Dermis blood vessel endothelial cell (primary cell): ENCODE measurements at places on chromosomes 13 and 19. TPM values are rescaled to one million over a fixed set of nuclear protein-coding genes. Genes with fewer than 3 reads are reported as not detected.

Gene SIGLEC9
- total RNA-seq, result 0.19 TPM in 1 of 2 replicates, not detected in the other

Gene ARGLU1
- total RNA-seq, result 51.0 and 71.6 TPM in 2 replicates

Gene AP1M2
- total RNA-seq, result 0.17 TPM in 1 of 2 replicates, not detected in the other

Gene FREM2
- total RNA-seq, result under 0.01 and 0.05 TPM in 2 replicates

Gene ZNF562
- 33.8 and 42.7 TPM in 2 replicates for total RNA-seq

Gene VSTM2B
- total RNA-seq, result not detected in 2 replicates

Gene KMT5C
- total RNA-seq, result 6.1 and 6.7 TPM in 2 replicates

Gene GSX1
- not detected in 2 replicates for total RNA-seq

Gene CD79A
- 0.09 and 0.34 TPM in 2 replicates for total RNA-seq

DNA sequence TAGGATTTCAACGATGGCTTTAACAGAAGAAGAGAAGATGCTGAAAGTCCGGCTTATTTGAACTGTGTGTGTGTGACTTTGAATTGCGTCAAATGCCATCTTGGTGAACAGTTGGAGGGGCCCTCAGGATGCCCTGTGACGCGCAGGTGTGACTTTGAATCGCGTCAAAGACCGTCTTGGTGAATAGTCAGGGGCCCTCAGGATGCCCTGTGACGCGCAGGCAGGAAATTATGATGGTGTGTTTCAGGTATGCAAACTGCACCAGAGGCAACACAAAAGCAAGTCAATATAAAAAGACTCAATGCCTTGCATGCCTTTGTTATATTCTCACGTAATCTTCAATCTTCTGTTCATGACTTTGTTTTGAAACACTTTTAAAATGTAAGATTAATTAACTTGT is 29.2 kb downstream of the ATP11A start:
- peak; percentile 95 for DNase-seq

DNA sequence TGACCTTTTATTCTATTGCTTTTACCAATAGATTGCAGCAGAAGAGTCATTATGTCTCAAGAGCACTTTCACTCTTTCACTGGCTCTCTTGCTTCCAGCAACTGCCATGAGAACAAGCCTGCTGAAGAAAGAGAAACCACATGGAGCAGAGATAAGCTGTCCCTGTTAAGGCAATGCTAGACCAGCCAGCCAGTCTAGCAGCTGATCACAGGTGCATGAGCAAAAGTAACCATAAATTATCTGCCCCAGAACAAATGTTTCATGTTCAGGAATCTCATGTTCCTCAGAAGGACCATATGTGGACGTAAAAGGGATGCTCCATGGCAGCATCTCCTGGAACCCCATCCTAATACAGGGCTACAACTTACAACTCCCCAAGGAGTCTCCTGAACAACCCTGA is 20.4 kb upstream of the DCLK1 start:
- DNase-seq, result no peak

- DNase-seq, result no peak
These were observed 12.9 kb upstream of the GARIN5A start for GRCh38 chr19:50489461-50490011.

GRCh38 chr13:79932556-79932955 is 408.4 kb downstream of the SPRY2 start:
- peak; percentile 75 for DNase-seq

DNA sequence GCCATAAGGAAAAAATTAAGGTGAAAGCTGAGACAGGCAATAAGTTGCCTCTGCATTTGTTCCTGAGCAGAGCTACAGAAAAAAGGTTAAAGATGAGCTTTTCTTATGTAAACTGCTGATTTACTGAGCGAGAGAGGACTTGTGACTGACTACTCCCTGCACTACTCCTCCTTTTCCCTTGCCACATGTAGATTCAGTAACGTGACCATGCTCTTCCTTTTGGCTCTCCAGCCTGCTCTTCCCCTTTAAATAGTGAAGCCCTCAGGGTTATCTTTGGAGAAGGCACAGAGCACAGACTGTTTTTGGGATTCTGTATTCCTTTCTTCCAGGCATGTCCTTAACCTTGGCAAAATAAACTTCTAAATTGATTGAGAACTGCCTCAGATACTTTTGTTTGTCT is 630.2 kb downstream of the UQCRFS1 start:
- no peak for DNase-seq

GRCh38 chr19:2208975-2209374 is 27.2 kb downstream of the PLEKHJ1 start:
- DNase-seq, result no peak

- DNase-seq, result peak; percentile 71
These were observed 4.9 kb upstream of the NWD1 start for GRCh38 chr19:16714702-16715287.

DNA sequence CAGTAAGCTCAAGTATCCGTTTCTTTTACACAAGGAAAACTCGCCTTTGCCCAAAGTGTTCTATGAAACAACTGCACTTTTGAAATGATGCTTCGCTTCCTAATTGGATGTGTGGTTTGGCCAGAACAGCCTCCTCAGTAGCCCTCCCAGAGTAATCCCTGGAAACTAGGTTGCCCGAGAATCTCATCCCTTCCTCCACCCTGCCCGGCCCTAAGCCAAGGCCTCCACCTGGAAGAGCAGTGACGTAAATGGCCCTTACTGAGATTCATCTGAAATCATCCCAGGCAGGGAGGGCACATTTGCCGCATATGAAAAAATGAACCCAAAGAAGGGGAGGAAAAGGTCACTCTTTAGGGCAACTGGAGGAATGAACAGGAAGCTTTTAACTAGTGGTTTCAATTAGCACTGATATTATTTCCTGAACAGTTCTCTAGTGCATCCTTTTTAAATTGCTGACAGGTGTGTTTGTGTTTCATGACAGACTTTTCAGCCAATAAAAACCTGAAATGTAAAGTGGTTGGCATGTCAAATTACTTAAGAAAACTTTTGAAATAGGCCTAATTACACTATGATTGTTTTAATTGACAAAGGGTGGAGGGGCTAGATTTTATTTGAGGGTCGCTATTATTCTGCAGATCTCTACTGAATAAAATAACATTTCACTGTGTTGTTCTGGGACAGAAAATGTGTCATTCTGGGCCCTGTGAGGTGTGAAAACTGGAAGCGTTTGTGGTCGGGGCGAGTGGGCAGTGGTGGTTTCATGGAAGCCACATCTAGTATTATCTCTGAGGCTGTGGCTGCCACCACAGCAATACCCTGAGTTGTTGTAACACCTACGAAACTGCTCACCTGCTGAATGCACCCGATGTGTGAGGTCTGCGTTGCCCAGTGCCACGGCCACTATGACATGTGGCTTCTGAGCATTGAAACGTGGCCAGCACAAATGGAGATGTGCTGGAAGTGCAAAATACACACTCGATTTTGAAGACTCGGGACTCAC is 112.1 kb downstream of the ZIC5 start:
- DNase-seq, result no peak

- no peak for DNase-seq
These were observed 350.6 kb downstream of the NDFIP2 start for GRCh38 chr13:79831556-79831955.

DNA sequence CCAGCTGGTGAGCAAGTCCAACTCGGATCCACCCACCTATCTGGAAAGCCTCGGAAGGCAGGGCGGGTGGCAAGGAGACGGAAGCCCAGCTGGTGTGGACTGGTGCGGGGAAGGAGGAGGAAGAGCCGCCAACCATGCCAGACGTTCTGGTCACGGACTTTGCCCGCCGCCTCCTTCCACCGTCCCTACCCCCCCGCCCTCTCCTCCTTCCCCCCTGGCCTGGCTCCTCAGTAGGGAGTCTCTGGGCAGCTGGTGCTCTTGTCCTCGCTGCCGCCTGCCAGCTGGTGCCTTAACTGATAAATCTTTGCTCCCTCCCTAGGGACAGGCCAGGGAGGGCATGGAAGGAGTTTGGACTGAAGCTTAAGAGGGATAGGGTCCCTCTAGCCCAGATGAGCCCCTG is 4.8 kb downstream of the SYNGR4 start:
- no peak for DNase-seq

GRCh38 chr13:71806886-71807285 is 60.1 kb downstream of the DACH1 start:
- no peak for DNase-seq

DNA sequence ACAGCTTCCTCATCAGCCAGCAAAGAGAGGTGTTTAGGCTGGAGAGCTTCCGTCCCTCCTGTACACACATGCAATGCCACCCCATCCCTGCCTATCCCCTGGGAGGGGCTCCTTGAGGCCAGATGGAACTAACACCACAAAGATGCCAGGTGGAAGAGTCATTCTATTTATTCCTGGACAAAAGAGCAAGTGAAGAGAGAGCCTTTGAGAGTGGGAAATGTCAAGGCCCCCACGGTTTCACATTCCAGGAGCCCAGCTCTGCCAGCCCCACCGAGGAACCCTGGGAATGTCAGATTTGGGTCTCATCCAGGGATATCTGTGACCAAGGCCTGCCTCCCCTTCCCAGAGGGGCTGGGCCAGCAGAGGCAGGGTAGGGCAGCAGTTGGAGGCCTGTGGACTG is 30.8 kb upstream of the IGFL1 start:
- DNase-seq, result no peak

DNA sequence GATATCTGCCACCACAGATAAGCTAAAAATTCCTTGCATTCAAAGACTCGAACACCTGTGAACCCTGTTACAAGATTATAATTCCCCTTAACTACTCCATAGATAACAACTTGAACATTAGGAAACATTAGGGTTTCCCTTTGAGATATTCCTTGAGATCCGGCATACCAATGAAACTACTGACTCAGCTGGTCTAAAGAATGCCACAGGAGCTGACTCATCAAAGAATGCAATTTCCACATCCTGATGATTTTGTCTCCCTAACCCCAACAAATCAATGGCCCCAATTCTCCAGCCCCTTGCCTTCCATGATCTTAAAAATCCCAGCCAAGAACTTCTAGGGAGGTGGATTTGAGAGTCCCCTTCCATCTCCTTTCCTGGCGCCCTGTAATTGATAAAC is 35.6 kb upstream of the ZNF599 start:
- DNase-seq, result peak; percentile 39

DNA sequence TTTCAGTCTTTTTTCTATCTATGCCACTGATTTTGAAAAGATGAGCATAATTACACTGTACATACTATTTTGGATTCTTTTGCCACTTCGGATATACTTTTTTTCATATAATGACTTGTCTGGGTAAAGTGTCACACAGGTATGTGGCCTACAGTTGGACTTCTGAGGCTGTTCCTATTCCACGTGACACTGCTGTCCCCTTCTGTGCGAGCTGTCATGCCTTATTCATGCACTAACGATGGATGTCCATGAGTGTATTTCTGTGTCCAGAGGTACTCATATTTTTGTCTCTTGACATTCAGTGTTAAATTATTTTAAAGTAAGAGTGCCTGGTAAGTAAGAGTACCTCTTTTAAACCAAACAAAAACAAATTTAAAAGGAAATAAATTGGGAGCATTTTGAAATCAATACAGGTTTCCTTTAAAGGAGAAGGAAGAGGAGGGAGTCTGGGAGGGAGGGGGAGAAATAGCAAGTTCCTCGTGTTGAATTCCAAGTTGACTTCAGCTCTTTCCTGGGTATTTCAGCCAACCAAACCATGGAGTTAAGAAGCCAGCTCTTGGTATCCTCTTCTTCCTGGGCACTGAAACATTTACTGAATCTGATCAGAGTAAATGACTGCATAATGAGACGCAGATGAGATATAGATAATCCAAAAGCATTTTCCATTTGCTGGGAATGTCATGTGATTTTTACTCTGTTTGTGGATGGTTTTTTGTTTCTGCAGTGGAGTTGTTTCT is 61.3 kb downstream of the TNFRSF19 start:
- no peak for DNase-seq

GRCh38 chr13:78658630-78659449 is at the start of gene OBI1:
Gene OBI1 (minus strand): TSS chr13:78659155. CDS start chr13:78659120, 35 bp downstream.
- DNase-seq, result peak; percentile 95

DNA sequence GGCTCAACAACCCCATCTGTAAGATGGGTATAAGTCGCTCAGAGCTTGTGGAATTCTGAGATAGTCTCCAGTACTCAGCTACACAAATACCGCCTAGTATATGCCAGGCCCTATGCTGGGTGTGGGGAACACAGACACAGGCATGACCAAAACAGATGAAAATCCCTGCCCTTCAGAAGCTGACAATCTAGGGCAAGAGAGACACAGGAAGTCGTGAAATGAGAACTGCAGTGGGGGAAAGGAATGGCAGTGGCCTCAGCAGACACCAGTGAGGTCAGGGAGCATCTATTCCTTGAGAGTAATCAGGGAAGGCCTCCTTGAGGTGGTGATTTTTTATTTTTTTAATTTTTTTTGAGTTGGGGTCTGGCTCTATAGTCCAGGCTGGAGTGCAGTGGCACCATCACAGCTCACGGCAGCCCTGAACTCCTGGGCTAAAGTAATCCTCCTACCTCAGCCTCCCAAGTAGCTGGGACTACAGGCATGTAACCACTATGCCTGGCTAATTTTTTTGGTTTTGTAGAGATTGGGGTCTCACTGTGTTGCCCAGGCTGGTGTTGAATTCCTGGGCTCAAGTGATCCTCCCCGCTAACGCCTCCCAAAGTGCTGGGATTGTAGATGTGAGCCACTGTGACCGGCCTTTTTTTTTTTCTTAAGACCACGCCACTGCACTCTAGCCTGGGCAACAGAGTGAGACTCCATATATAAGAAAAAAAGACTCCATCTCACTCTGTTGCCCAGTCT is 3.2 kb downstream of the TMIGD2 start:
- DNase-seq, result no peak

DNA sequence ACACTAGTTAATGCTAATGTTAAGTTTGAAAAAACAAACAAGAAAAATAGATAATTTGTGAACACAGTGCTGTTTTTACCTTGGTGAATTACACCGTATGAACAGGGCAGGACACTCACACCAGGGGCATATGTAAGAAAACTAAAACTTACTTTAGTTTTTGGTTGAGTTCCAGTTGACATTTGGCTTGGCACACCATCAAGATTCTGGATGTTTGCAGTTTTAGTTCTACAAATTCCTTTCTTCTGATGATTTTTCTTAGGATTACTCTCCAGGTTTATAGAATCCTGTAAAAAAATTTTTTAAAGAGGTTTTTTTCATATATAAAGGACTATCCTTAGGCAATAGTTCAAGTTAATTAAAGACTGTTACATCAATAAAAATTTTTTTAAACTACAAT is 238.5 kb upstream of the STARD13 start:
- peak; percentile 20 for DNase-seq

DNA sequence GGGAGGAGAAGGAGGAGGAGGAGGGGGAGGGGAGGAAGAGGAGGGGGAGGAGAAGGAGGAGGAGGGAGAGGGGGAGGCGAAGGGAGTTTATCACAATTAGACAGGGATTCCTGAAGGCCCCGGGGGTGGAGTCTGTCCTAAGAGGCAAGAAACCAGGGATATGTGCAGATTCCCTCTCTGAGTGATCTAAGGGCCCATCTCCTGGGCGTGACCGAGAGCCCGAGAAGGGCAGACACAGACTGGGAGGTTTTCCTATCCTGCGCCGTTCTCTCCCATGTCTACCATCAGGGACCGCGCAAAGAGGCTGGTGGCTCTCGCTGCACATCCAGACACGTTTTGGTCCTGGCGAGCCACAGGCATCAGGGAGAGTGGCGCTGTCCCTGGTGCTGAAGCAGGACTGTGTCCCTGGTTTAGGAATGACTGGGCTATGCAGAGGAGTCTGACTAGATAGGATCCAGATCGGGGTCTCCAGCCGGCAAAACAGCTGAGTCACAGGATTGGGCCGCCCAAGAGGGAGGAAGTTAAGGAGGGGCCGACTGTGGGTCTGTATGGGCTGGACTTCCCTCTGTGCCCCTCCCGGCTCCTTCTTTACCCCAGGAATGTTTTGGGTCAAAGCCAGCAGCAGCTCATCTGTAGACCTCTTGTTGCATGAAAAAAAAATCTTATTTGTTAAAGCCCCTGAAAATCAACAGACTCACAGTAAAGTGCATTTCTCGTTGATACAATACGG is 17.9 kb upstream of the ZNF175 start:
- peak; percentile 80 for DNase-seq
